ENCODE measurements at places on chromosomes 16 and 17.

GRCh38 chr16:17543073-17543472 lies 72.3 kb upstream of the XYLT1 start:
- no peak for DNase-seq

- no peak for DNase-seq
These were observed 15.9 kb downstream of the C1QTNF1 start for GRCh38 chr17:79039886-79040285.

GRCh38 chr16:64704386-64704785 lies 417.5 kb downstream of the CDH11 start:
- no peak for DNase-seq

DNA sequence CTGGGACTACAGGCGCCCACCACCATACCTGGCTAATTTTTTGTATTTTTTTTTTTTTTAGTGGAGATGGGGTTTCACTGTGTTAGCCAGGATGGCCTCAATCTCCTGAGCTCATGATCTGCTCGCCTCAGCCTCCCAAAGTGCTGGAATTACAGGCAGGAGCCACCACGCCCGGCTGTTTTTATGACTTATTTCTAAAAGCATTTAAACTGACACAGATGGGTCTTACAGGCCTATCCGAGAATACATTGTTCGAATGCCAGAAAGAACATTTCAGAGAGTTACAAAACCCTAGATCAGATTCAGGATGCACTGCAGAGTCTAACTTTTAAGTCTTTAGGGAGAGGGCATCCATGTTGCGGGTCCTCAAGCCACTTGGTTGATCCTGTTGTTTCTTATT lies 234.7 kb upstream of the MAF start:
- DNase-seq = no peak

DNA sequence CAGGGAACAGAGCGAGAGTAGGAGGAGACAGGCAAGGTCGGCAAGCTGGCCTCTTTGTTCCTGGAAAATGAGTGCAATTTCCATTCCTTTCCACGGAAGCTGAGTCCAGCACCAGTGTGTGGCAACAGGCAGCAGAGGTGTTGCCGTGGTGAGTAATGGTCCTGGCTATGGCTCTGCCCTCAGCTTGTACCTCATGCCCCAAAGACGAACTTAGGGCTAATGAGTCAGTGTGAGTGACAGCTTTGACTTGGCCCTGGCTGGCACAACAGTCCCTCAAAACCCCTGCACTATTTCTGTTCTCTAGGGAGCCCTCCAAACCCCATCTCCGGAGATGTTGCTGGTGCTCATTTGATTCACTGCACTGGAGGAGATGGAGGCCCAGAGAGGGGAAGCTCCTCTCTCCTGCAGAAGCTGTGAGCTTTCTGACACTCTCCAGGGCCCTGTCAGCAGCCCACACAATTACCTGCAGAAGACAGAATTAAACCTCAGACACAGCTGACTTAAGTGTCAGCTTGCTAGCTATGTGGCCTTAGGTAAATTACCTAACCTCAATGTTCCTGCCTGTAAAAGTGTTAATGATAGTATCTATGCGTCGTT lies 129.9 kb downstream of the TMEM132E start:
- no peak for DNase-seq

GRCh38 chr16:24372824-24373223 lies 116.7 kb downstream of the CACNG3 start:
- no peak for DNase-seq

DNA sequence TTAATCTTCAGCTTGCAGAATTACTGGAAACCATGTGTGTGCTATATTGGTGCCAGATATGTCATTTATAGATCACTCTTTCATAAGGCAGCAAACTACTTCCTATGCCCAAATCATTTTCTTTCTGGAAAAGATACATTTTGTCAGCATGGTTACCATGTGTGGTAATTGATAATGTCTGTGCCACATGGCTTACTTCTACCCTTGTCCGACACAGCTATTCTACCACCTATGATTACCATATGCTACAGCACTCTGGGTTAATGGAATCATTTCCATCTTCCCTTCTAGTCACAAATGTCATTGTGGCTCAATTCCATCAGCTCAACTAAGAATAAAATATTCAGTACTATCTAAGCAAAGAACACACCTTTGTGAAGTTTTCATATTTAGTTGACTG lies 8.0 kb upstream of the PPM1E start:
- no peak for DNase-seq

DNA sequence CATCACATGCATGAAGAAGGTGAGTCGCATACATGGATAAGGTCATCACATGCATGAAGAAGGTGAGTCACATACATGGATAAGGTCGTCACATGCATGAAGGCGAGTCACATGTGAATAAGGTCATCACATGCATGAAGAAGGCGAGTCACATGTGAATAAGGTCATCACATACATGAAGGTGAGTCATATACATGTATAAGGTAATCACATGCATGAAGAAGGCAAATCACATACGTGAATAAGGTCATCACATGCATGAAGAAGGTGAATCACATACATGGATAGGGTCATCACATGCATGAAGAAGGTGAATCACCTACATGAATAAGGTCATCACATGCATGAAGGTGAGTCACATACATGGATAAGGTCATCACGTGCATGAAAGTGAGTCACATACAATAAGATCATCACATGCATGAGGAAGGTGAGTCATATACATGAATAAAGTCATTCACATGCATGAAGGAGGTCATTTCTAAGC lies 105.1 kb upstream of the SDK2 start:
- no peak for DNase-seq

DNA sequence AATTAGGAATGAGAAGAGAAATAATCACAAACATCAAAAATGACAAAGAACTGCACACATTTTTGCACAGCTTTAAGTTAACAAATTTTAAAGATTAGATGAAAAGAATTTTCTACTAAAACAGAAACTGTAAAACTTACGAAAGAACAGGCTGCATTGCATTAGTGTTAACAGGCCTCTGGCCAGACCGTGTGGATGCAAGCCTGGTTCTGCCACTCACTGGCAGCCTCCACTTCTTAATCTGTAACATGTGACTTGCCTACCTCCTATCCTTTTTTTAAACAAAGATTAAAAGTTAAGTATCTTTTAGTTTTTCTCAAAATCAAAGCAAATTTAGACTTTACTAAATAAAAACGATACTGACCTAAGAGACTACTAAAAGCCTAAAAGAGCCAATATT lies 37.5 kb downstream of the CREBBP start:
- DNase-seq = no peak

DNA sequence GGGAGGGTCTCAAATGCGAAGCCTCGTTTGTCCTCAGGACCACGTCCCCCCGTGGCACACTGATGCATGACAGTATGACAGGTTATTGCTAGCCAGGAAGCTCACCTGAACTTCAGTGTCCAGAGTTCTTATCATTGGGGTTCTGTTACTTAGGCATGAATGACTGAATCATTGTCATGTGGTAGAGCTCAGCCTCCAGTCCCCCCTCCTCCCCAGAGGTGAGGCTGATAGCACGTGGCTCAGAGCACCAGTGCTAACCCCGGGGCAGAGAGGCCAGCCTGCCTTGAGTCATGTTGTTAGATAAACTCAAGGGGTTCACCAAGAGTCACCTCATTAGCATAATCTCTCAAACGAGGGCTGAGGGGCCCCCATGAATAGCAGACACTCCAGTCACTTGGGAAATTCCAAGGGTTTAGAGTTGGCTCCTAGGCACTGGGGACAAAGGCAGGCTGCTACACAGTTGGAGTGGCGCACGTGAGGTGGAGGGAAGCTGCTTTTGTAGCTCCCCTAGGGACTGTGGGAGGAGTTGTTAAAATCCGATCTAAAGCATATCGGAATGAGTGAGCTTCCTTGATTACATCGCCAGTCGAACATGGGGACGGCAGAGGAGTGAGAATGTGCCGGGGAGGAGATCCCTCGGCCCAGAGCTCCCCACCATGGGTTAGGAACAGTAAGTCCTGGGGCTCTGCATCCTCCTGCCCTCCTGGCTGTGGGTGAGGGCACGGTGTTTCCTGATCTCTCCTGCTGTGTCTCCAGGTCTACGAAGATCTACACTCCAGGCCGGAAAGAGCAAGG lies 18.2 kb downstream of the DHX38 start:
- no peak for DNase-seq

DNA sequence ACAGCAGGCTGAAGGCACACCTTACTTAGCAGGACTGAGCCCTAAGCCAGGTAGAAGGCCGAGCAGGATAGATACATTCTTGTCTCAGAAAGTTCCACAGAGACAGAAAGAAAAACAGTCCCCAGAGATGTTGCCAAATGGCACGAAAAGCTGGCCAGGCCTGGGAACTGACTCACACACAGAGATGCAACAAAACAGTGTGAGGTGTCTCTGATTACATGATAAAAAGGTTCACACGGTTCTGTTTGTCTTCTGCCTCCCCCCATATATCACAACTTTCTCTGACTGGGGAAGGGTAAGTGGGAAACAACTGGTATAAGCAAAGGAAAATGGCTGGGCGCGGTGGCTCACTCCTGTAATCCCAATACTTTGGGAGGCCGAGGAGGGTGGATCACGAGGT lies 1.7 kb downstream of the WBP2 start:
- no peak for DNase-seq

DNA sequence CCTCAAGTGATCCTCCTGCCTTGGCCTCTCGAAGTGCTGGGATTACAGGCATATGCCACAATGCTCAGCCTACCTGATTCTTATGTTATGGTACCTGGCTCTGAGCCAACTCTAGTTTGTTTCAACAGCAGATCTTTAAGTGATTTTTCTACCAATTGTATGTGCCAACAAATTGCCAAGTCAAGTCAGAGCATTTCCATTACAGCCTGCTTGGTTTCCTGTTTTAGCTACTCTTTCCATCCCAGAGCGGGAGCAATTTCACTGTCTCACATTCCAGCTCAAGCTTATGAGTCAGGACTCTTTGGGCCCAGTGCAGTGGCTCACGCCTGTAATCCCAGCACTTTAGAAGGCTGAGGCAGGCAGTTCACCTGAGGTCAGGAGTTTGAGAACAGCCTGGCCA lies 30.8 kb upstream of the RBBP6 start:
- DNase-seq = peak; percentile 58

DNA sequence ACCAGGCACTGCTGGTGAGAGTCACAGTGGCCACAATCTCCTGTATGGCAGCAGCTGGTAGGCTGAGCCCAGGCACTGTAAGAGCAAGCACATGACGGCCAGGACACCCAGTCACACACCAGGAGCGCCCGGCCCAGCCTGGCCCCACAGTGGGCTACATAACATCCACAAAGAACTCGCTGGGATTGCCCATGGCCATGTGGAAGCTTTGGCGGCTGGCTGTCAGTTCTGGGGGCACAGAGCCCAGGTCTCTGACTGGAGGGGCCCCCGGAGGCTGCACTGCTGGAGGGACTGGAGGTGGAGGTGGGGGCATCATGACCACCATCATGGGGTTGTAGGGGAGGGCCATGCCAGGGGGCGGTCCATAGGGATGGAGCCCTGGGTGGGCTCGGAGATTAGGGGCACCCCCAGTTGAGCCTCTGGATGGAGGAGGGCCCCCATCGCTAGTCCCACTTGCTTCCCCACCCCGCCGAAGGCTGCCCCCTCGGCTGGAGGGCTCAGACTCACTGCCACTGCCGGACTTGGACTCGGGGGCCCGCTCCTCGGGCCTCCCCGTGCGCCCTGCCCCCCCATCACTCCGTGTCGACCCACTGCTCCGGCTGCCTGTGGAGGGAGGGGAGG lies 6.1 kb downstream of the ACADVL start:
- DNase-seq = no peak

DNA sequence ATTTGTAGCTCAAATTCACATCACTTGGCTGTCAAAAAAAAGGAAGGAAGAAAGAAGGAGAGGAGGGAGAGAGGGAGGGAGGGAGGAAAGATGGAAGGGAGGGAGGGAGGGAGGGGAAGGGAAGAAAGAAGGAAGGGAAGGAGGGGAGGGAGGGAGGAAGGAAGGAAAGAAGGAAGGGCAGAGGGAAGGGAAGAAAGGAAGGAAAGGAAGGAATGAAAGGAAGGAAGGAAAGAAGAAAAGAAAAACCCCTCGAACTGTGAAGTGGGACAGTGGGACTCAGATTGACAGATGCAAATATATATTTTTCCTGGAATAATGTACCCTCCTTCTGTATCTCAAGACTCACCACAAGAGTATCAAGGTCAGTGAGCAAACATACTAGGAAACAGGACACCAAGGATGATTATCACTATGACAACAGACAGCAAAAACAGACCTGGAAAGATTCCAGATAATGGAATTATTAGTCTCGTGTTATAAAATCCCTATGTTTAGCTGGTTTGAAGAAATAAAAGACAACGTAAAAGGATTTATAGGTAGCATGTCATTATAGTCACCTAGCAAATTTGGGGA lies 24.2 kb upstream of the ABCA3 start:
- no peak for DNase-seq

- no peak for DNase-seq
These were observed 102.6 kb downstream of the N4BP1 start for GRCh38 chr16:48507391-48507790.

- DNase-seq = no peak
These were observed at the start of gene YBX2 for GRCh38 chr17:7294614-7295153. Gene YBX2 (minus strand): TSS chr17:7294639. CDS start chr17:7294500, 139 bp downstream.

- DNase-seq = no peak
These were observed 638.0 kb downstream of the MAF start for GRCh38 chr16:78962457-78962929.

DNA sequence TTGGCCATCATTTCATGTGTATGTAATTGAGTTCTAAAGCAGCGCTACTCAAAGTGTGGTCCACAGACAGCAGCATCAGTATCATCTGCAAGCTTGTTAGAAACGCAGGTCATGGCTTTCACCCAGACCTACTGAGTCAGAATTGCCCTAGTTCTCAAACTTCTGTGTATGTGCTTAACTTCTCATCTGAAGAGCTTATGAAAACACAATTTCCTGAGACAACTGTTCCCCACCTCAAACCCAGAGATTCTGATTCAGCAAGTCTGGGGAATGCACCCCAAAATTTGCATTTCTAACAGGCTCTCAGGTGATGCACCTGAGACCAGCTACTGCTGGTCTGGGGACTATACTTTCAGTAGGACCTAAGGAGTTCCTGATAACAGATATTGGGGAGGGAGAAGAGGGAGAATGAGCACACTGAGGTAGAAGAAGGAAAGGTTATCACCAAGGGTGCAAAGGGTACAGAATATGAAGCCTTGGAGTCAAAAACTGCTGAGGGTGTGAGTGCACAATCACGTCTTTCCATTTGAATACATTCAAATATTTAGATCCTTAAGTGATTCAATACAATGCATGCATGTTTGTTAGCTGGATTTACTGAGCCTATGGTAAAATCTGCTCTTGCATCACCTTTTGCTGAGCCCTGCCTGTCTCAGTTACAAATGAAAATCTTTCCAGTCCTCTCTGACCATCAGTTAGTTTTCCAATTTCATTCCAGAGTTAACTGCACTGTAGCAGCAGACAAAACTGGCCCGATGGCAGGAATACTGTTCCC lies 29.2 kb upstream of the SKAP1 start:
- no peak for DNase-seq
